Fibroblast of mammary gland (primary cell): ENCODE measurements at places on chromosomes 3 and 15.

DNA sequence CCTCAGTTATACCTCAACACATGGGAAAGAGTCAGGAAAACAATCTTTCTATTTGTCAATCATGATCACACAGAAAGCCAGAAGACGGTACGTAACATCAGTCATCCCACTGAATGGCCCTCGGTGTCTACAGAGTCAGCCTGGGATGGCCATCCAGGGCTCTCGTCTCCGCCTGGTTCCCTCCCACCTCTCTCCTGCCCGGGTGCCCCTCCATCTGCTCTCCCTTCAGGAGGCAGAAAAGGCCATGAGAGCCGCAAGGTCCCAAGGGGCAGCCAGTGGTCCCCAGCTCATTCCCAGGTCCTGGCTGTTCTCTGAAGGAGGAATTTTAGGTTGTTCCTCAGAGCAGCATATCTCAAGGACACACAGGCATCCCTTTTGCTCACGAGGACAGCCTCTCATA, 4.4 kb upstream of the LRRC15 start:
- no peak for DNase-seq

DNA sequence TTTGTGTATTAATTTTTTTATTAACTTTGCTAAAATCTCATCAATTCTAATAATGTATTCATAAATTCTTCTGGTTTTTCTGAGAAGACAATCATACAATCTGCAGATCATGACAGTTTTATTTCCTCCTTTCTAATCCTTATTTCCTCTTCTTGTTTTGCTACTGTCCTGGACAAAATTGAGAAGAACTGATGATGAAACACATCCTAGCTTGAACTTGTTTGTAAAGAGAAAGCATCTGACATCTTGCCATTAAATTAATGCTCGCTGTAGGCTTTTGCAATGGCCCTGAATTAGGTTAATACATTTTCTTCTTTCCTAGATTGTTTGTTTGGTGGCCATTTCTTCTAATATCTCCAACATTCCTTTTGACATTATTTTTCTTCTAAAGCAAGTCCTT, 110.9 kb upstream of the TPM1 start:
- DNase-seq, result peak; percentile 6

DNA sequence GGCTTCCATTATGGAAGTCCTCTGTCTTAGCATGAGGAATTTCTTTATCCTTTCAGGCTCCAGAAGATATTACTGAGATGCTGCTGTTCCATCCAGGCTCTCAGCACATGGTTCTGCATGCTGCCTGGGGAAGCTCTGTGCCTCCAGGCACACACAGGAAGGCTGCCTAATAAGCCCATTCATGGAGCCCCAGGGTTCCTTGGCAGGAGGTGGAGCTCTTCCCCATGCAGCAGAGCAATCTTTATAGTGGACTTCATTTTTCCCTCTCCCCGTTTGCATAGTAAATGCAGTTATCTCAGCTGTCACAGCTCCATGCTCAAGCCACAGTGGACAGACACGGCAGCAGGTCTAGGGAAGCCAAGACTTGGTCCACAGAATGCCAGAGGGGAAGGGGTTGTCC, 57.6 kb downstream of the BOC start:
- no peak for DNase-seq

DNA sequence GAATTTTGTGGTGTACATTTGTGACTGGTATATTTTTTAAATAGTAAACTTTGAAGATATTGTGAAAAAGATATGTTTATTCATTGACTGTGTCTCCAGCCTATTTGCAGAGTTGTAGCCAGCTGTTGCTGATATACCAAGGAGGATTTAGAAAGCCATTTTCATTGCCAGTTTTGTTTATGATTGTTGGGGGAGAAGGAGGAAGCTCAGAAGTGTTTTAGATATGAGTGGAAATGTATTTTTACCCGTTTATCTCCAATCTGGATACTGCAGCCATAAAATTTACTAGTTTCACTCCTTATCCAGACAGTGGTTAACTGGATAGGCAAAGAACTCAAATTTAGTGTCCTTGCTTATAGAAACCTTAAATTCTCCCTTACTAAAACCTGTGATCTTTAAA, 18.8 kb downstream of the ATP11B start:
- no peak for DNase-seq

- no peak for DNase-seq
These were observed 82.4 kb upstream of the PLCL2 start for GRCh38 chr3:16802389-16802788.

GRCh38 chr3:127456471-127457093, 134.0 kb downstream of the TPRA1 start:
- peak; percentile 69 for DNase-seq

GRCh38 chr3:129936757-129937156, 37.8 kb upstream of the TRH start:
- peak; percentile 77 for DNase-seq

DNA sequence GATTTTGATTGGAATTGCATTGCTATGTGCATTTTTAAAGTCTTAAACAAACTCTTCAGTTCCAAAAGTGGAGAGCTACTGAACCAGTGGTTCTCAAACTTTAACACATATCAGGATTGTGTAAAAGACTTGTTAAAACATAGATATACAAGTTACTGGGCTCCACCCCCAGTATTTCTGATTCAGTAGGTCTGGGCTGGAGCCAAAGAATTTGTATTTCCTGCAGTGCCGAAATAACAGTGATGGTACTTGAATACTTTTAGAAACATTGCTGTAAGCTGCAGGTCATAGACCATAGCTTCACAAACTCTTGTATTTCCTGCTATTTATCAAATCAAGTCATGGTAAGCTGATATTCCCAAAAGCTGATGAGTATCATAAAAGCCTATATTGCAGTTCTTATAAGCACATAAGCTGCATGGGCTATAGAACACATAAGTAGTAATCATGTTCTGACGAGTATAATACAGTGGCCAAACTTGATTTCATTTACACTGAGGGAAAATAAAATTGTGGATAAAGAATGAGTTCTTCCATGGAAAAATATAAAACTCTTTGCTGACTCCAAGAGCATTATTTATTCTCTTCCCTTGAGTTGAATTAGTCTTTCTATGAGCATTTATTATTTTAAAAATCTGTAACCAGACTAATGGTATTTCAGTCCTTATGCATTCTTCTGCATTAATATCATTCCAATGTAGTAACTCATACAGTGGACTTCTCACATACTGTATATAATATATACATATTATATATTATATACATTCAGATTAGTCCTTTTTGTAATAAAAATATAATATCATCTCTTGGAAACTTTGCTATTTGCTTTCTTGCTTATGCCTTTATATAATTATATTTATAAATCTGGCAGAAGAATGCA, 550.5 kb upstream of the AGTR1 start:
- peak; percentile 71 for DNase-seq

- DNase-seq, result no peak
These were observed 46.3 kb upstream of the SLC41A3 start for GRCh38 chr3:126130081-126130855.

DNA sequence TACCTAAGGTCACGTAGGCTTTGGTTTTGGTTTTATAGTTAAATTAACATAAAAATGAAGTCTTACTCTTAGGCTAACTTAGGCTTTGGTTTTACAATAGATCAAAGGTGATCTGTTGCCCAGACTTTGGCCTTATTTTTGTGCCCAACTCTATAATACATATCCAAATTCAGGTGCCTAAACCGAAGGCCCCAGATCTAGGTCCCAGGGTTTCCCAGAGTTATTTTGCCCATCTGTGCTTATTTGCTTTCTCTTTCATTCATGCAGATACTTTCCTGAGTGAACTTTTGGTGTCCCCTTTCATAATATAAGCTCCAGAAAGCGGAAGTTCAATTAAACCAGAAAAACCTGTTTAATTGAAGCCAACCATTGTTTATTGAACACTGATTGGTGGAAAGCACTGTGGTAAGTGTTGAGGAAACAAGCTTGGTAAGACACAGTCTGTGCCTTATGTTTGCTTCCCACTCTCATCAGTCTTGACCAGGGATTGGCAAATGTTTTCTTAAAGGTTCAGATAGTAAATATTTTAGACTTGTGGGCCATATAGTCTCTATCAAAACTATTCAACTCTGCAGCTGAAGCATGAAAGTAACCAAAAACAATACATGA, 209.7 kb downstream of the WDR72 start:
- DNase-seq, result no peak

- no peak for DNase-seq
These were observed 1033.9 kb upstream of the NR2F2 start for GRCh38 chr15:95296643-95297042.

GRCh38 chr15:50275908-50276307, 10.4 kb upstream of the HDC start:
- DNase-seq, result no peak

DNA sequence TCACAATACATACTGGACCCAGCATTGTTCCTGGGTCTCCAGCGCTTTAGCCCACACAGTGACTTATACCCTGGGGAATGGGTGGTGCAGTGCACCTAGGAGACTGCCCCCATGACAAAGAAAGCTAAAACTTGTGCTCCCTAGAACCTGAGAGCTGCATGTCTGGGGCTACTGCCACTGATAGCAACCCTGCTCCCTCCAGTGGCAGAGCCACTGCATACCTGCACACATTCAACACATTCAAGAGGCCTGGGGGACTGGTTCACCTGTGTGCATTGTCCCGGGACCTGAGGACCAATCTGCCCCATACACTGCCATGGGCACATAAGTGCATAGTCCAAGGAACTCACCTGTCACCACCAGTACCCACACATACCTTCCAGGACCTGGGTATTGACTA, 302.7 kb upstream of the MANF start:
- no peak for DNase-seq

DNA sequence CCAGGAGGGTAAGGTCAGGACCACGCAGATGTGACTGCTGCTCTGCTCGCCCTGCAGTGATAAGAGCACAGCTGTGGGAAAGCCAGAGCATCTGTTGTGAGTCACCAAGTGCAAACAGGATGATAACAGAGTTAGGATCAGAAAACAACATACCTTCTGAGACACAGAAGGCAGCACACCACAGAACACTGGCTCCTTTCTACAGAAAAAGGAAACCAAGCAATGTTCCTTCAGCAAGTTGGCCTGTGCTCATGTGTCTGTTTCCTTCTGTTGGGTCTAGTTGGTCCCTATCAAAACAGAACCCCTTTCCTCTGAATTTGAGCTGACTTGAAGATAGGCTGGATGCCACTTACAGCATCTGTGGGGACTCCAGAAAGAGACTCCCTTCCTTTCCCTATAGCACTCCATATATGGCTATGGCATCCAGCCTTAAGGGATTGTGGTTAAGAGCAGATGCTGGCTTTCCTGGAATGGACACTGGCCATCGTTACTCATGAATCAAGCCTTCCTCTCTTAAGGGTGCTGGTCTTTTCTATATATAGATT, 440.7 kb upstream of the THBS1 start:
- peak; percentile 91 for DNase-seq

- peak; percentile 86 for DNase-seq
These were observed 28.3 kb downstream of the IGF2BP2 start for GRCh38 chr3:185796431-185797107.

DNA sequence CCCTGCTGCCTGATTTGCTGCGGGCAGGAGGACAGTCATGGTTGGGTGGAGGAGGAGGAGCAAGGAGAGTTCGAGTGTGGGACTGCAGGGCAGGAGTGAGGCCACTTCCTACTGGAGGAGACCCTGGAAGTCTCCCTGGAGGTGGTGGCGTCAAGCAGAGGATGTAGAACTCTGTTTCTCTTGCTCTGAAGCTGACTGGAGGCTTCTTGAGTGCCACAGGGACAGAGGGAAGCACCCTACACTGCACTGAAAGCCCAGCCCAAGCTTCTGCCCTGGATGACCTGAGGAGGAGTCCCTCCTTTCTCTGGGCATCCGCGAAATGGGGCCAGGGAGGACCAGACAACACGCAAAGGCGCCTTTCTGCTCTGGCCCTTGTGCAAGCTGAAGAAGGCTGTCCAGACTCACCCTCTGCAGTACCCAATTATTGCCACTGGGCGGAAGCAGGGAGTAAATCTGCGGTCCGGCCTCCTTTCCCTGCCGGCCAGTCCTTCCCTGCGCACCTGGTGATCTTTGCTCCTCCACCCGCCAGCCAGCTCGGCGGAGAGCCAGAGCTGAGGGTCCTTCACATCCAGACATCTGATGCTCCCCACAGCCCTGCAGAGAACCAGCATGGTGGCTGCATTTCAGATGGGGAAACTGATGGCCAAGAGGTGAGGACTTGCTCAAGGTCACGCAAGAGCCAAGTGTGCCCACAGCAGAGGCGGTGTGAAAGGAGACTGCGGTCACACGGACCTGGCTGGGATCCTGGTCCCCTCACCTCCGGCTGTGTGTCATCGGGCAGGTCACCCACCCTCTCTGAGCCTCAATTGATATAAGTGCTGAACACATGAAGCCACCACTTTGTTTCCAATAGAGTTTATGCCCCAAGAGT, 207.1 kb downstream of the TBC1D2B start:
- DNase-seq, result peak; percentile 58

DNA sequence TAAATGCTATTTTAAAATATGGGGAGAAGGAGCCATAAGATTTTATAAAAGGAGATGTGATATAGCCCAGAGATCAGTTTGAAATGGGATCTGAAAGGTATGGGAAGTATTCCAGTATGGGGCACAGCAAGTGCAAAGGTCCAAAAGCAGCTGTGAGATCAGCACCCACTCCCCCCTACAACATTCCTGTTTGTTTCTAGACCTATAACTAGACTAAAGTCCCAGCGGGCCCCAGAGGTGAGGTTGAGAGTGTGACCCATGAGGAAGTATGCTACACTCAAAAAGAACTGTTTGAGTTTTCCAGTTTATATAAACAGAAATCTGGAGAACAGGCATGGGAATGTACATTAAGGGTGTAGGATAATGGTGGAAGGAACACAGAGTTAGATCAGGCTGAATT, 152.5 kb downstream of the TBC1D5 start:
- no peak for DNase-seq

GRCh38 chr3:177523872-177524438, 326.7 kb upstream of the TBL1XR1 start:
- DNase-seq, result peak; percentile 39

DNA sequence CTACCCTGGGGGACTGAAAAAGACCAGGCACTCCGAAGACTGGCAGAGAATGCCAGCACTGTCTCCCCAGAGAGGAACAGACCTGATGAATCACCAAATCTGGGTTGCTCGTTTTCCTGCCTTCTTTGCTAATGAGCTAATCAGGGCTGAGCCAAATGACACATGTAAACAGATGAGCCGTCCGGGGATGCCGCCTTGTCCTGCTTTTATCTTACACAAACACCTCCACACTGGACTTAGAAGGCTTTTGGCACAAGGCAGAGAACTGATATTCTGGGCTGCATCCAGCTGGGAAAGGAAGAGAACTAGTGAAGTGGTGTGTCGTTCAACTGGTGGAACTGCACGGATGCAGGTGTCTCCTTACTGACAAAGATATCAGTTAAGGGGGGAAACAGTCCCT, 88.1 kb downstream of the MECOM start:
- DNase-seq, result peak; percentile 53

- DNase-seq, result no peak
These were observed 9.3 kb downstream of the CCDC33 start for GRCh38 chr15:74245342-74245931.

GRCh38 chr3:52811452-52812011, 16.9 kb downstream of the ITIH3 start:
- no peak for DNase-seq

GRCh38 chr3:143525408-143525807, 322.9 kb downstream of the SLC9A9 start:
- DNase-seq, result peak; percentile 96
